DMS 273 treated with DMSO at 0.1 percent for 48 hours (cell line): ENCODE measurements at places on chromosomes 16 and 17.

DNA sequence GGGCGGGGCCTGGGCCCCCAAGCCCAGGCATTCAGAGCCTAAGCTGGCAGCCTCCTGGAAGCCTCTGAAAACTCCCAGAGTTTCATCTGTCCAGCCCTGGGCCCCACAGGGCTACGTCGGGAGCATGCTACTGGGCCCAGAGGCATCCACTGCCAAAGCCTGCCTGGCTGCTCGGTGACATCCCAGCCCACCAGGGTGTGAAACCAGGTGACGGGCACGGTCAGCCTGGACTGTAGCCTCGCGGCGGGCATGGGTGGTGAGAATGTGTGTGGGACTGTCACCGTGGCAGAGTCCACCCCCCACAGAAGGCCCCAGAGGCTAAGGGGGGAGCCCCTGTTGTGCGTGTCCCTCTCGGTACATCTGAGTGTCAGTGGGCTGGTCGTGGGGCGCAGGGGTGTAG, 25.6 kb upstream of the AATK start:
- no peak for DNase-seq

DNA sequence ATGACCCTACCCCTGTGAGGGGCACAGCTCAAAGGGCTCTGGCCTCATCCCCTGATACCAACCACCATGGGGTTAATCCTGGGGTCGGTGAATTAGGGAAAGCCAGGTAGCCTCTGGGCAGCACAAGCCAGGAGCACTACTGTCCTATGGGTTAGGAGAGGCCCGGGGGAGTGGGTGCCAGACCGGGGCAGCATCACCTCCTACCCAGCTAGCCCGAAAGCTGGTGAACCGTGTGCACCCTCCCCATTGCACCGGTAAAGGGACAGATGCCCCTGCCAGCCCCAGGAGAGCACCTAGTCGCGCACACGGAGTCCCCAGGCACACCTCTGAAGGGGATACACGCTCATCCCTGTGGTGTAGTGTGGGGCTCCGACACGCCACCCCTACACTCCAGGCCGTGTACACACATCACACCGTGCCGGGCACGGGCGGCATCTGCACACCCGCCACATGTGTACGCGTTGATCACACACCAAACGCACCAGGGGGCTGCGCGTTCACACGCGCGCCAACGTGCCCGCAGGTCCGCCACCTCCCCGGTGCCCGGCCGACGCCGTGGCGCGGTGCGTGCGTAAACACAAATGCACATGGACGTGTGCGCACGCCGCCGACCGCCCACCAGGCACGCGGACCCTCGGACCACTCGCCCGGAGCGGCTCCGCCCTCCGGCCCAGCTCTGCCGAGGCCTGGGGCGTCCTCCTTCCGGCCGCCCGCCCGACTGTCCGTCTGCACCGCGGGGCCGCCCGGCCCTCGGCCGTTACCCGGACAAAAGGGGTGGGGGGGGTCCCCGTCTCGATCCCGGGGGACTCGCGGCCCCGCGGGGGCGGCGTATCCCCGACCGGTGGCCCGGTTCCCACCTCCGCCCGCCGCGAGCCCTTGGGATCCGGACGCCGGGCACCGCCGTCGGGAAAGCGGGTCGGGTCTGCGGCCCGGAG, 785 bp downstream of the UBALD1 start:
- DNase-seq = no peak

DNA sequence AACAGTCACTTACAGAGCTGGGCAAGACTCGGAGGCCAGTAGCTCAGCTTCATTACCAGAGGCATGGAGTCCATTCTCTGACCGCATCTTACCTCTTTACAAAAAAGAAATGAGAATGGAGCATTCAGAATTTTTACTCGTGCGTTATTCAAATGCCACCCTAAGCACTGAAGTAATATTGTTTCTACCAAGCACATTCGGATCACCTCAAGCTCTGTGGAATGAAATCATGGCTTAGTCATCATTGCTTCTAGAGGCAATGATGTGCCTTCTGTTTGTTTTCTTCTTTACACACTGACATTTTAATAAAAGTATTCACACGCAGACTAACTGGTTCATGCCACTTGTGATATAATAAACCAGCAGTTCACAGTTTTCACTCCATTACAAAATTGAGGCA, 206.8 kb downstream of the PHKB start:
- no peak for DNase-seq

- DNase-seq = no peak
Measured at GRCh38 chr17:51682115-51682514, 421.8 kb downstream of the UTP18 start.

DNA sequence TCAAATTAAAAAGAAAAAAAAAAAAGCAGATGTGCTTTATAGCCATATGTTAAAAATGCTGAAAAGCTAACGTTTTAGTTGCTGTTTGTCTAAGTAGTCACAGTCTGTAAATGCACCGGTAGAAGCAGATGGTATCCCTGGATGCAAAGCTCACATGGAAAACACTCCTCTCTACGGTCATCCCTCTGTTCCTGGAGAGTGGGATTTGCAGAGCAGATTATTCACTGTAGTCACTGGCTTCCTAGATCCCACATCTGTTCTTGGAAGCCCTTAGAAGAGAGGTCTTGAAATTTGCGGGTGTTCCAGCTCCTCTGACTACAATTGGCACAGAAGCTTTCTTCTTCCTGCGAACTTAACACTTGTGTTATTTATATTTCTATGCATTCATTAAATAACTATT, 186.6 kb downstream of the PMP22 start:
- no peak for DNase-seq

DNA sequence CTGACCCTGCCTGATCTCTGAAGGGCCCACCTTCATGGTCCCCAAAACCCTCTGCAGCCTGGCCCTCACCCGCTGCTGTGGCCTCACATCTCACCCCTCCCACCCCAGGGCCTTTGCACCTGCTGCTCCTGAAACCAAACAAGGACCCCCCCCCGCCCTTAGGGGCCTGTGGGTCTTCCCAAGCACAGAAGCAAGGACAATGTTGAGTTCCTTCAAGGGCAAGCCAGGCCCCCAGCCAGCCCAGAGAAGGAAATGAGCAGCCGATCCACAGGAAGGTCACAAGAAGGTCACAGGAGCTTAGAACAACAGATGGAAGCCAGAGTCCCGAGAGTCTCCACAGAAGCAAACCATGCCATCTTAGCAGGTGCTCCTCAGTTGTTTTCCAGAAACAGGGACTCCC, 493 bp upstream of the PDE6G start:
- DNase-seq = no peak

GRCh38 chr16:58114827-58115825, 14.1 kb downstream of the CFAP20 start:
- DNase-seq = no peak

DNA sequence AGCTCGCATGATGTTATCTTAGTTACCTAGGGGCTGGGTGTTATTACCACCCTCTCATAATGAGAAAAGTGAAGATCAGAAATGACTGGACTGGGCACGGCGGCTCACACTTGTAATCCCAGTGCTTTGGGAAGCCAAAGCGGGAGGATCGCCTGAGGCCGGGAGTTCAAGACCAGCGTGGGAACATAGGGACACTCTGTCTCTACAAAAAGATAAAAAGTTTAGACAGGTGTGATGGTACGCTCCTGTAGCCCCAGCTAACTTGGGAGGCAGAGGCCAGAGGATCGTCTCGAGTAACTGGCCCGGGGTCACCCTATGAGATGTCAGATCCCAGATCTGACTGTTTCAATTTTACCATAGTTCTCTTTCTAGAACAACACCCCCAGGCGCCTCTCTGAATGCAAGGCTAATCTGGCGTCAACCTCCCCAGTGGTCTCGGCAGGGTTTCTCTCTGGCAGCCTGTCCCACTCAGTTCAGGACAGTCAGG, 1.9 kb upstream of the CCDC102A start:
- DNase-seq = no peak

DNA sequence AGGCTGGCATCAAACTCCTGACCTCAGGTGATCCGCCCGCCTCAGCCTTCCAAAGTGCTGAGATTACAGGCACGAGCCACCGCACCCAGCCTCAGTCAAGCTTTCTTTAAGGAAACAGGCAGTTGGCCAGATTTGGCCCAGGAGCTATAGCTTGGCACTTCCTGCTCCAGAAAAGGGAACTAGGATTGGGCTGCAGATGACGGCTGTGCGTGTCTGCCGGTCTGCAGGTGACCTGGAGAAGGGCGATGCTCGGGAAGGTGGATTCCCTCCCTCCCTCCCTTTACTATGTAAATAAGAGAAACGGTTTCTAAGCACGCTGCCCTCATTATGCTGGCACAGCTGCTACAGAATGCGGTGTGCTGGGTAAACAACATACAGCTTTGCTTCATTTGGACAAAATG, 215.9 kb downstream of the RPTOR start:
- DNase-seq = no peak

DNA sequence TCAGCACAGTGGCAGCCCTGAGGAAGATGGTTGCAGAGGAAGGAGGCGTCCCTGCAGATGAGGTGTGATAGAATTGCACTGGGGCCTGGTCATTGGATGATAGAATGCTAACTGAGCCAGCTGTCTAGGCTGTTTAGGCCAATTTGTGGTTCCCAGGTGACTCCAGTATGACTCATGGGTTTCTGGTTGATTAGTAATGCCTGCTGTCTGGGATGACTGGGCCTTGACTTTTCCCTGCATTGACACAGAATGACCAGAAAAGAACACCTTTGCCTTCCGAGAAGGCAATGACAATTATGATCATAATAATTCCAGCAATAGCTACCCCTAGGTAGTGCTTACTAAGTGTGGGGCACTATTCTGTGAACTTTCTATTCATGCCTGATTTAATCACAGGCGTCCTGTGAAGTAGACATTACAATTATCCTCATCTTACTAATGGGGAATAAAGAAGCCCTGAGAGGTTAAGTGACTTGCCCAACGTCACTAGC, 31.5 kb downstream of the USP43 start:
- no peak for DNase-seq

GRCh38 chr17:45223539-45224528, 2.1 kb downstream of the FMNL1 start:
- no peak for DNase-seq

DNA sequence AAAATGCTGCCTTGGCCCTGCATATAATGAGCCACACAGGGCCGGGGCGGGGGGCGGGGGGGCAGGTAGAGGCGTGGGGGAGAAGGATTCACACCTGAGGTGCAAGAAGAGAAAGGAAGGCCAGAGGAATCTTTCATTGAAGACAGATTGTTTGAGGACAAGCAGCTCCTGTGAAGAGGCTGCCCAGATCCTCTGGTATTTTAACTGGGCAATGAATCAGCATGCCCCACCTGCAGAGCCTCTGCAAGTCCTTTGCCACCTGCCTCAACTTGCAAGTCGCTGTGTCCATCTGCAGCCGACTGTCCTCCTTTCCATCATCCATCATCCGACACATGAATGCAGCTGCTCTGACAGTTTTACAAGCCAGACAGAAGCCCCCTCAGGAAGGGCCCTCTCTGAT, 1.2 kb upstream of the SOST start:
- DNase-seq = no peak

GRCh38 chr17:78379131-78379491, 662 bp downstream of the PGS1 start:
- no peak for DNase-seq

DNA sequence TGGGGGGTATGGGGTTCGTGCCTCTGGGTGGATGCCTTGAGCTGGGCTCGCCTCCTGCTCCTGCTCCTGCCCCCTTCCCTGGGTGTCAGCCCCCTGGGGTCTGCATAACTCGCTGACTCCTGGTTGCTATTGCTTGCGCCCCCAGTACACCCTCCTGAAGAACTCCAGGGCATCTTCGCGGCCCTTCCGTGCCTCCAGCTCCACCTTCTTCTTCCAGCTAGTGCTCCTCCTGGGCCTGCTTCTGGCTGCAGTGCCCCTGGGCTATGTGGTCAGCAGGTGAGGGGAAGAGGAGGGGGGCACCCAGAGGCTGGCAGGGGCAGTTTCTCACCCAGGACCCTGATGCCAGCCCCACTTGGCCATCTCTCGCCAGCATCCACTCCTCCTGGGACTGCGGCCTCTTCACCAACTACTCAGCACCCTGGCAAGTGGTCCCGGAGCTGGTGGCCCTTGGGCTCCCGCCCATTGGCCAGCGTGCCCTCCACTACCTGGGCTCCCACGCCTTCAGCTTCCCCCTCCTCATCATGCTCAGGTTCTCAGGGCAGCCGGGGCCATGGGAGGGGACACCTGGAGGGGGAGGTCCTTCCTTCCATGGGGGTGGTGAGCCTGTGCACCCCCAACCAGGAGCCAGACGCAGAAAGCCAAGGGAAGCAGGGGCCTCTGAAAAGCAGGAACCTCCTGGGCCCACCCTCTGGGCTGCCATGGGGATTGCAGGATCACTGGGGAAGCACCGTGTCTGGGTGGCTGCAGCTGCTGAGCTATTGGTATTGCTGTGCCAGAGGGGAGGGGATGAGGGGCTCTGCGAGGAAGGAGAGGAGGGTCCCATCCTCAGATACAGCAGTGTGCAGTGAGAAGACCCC, 7.8 kb upstream of the C17orf99 start:
- DNase-seq = no peak

DNA sequence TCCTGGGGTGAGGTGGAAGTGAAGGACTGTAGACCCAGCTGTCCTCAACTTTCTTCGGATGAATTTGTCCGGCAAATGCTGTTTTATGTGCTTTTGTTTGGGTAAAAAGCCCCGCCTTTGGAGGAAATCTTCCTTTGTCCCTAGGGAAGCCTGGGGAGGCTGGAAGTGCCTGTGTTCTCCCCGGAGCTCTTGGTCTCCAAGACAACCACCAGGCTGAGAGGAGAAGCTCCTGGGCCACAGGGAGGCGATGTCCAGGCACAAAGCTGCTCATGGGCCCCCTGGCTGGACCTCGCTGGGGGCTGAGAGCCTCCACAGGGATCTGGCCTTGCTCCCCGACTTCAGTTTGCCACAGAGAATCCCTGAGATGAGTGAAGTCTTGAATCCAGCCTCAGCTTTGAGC, 293.1 kb upstream of the N4BP1 start:
- DNase-seq = no peak

- DNase-seq = no peak
Measured at GRCh38 chr16:6381896-6382295, 950.7 kb upstream of the RBFOX1 start.

GRCh38 chr16:67805718-67806427, 487 bp downstream of the RANBP10 start:
- no peak for DNase-seq

DNA sequence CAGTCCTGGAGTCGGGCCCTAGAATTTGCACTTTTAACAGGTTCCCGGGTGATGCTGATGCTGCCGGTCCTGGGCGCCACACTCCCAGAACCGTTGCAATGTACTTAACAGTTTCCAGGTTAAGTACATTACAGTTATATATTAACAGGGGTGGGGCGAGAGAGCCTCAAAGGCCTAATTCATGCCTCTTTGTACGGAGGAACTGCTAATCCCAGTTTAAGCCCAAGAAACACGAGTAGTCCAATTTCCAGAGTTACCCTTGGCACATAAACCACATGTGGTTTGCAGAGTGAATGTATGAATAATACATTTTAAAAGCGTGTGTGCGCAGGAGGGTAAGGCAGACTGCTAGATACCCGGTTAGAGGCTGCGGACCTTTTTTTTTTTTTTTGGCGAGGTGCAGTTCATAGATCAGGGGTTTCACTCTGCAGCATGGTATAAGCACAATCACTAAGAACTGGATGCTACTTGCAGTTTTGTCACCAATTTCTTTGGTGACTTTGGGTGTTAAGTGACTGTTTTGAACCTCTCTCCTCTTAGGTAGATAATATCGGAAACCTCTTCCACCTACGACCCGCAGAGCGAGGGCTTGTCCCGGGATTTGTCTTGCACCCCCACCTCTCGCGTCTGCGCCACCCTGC, 713 bp downstream of the COX11 start:
- DNase-seq = no peak

GRCh38 chr16:2003231-2003826, 6.3 kb downstream of the ZNF598 start:
- DNase-seq = no peak

GRCh38 chr16:87845213-87845612, 24.1 kb downstream of the SLC7A5 start:
- DNase-seq = no peak
